ENCODE measurements at places on chromosomes 7 and 10. TPM values are rescaled to one million over a fixed set of nuclear protein-coding genes. Genes with fewer than 3 reads are reported as not detected.

The NPSR1 gene
- not detected for total RNA-seq

The TRIL gene
- 2.8 TPM for total RNA-seq

The FXYD4 gene
- total RNA-seq: not detected

The TMEM196 gene
- total RNA-seq: not detected

The OR6B1 gene
- total RNA-seq: not detected

The MKI67 gene
- 9.1 TPM for total RNA-seq

The SAP25 gene
- total RNA-seq: not detected

The HOGA1 gene
- 1.3 TPM for total RNA-seq

The IMMP2L gene
- total RNA-seq: 16.8 TPM

The SPDYE11 gene
- not detected for total RNA-seq

The ANKRD61 gene
- not detected for total RNA-seq

The ZP3 gene
- 3.0 TPM for total RNA-seq

The MMRN2 gene
- total RNA-seq: 37.7 TPM

The TSC22D4 gene
- total RNA-seq: 58.5 TPM

The STYXL1 gene
- total RNA-seq: 33.4 TPM

The HIPK2 gene
- total RNA-seq: 14.9 TPM

The SCD gene
- total RNA-seq: 35.6 TPM

The FKBP9 gene
- total RNA-seq: 164 TPM

The TLX1 gene
- total RNA-seq: 0.25 TPM

The HECW1 gene
- 4.3 TPM for total RNA-seq

Data from lower leg skin (tissue), 4 donors.